CMK (cell line): ENCODE measurements at places on chromosomes 11 and 22.

DNA sequence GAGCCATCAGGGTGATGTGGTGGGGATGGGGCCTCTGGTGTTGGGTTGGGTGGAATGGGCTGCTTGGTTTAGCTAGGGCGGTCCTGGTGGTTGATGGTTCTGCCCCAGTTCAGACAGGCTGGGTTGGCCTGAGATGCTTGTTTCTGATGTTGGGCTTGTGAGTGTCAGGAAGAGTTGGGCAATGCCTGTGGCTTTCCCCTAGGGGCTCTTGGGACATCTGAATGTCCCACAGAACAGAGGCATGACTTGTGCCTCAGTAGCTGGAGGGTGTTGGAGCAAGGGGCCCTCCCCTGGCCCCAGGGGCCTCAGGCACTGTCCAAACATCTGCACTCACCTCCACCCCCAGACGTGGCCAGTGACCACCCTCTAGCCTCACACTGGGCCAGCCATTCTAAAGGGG is 14.0 kb upstream of the CTSD start:
- DNase-seq = no peak

GRCh38 chr11:45089676-45090499 is 56.6 kb upstream of the PRDM11 start:
- no peak for DNase-seq

DNA sequence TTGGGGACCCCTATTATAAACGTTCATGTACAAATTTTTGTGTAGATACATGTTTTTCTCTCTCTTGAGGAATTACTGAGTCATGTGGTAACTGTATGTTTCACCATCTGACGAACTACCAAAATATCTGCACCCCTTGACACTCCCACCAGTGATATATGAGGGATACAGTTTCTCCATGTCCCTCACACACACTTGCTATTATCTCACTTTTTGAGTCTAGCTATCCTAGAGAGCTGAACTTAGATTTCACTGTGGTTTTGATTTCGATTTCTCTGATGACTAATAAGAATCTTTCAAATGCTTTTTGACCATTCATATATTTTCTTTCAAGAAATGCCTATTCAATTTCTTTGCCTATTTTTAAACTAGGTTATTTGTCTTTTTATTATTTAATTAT is 200.2 kb downstream of the PGR start:
- no peak for DNase-seq

GRCh38 chr11:28133146-28133545 is 25.0 kb downstream of the METTL15 start:
- no peak for DNase-seq

GRCh38 chr22:26725012-26725676 is 67.8 kb downstream of the MIAT start:
- no peak for DNase-seq

GRCh38 chr11:27228232-27228905 is 134.6 kb downstream of the CCDC34 start:
- no peak for DNase-seq

DNA sequence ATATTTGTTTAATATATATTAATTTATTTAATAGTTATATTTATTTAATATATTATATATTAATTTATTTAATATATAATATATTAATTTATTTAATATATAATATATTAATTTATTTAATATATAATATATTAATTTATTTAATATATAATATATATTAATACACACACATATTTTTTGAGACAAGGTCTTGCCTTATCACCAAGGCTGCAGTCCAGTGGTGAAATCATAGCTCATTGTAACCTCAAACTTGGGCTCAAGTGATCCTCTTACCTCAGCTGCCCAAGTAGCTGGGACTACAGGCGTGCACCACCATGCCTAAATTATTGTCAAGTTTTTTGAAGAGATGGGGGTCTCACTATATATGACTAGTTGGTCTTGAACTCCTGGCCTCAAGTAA is 51.4 kb upstream of the DDI1 start:
- DNase-seq = no peak

- DNase-seq = no peak
Observed at GRCh38 chr11:36088266-36088972, 144.6 kb downstream of the LDLRAD3 start.

DNA sequence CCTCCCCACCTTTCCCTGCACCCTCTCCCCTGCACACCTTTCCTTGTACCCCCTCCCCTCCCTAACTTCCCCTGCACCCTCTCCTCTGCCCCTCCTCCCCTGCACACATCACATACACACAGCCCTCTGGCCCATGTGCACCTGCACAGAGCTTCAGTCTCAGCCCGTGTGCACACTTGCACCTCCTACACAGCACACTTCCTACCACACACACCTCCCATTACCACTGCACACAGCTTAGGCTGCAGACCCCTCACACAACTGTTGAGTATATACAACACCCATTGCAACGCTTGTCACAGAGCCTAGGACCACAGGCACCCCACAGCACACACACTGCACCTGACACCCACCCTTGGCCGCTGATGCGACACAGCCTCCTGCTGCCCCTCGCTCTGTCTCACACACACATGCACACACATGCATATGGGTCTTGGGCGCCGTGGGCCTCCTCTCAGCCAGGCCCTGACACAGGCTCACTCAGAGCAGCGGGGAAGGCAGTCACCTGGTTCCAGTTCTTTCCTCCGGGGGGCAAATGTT is 411 bp downstream of the SIGIRR start:
- no peak for DNase-seq

DNA sequence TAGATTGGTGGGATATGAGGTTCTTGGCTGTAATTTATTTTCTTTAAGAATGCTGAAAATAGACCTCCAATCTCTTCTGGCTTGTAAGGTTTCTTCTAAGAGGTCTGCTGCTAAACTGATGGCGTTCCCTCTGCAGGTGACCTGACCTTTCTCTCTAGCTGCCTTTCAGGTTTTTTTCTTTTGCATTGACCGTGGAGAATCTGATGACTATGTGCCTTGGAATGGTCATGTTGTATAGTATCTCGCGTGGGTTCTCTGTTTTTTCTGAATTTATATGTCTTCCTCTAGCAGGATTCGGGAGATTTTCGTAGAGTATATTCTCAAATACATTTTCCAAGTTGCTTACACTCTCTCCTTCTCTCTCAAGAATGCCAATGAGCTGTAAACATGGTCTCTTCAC is 122.2 kb downstream of the DDX10 start:
- DNase-seq = no peak

- DNase-seq = no peak
Observed at GRCh38 chr11:117972044-117972443, 14.2 kb upstream of the IL10RA start.

DNA sequence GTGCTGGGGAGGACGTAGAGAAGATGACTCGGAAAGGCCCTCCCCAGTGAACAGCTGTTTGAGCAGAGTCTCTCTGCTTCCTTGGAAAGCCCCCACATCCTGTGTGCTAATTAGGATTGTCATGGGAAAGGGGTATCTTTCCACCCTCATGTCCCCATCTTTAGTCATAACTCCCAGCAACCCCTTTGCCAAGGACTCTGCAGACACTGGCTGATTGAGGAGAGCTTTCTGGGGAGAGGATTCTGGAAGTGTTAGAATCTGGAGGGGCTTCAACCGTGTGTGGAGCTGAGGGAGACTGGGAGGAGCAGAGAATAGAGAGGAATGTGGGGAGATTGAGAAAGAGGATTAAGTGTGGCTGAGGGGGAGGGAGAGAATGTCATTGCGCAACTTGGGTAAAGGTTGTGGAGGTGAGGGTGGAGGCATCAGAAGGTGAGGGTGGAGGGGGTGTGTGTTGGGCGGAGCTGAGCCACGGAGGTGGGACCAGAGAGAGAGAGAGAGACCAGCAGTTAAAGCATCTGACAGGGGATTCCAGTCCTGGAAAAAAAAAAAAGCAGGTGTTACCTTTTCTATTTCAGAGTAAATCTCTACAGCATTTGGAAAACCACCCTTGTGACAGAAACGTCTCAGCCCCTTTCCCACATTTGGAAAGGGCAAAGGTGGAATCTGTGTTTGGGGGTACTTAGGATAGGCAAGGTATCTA is 2.2 kb downstream of the DTX4 start:
- no peak for DNase-seq

DNA sequence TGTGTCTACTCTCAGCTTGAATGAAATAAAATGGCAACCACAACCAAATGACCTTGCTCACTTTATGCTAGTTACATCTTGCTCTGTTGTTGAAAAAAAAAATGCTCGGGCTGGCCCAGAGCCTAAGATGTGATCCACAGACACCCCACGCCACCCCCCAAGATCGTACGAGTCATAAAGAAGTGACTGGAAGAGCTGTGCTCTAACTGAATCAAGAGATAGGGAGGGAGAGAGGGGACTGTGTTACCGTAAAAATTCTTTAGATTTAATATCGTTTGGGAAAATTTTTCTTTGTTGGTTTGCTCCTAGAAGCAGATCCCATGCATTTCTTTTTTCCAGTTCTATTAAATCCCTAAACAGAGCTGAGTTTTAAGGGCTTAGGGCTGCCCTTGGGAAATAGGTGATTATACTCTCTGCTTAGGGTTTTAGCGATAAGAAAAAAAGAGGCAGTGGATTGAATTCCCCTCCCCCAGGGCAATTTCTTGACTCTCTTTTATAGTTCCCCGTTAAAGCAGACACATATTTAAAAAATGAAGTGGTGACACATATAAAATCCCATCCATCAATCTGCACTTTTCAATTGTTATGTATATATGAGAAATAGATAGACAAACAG is 14.5 kb downstream of the MAML2 start:
- DNase-seq = no peak

DNA sequence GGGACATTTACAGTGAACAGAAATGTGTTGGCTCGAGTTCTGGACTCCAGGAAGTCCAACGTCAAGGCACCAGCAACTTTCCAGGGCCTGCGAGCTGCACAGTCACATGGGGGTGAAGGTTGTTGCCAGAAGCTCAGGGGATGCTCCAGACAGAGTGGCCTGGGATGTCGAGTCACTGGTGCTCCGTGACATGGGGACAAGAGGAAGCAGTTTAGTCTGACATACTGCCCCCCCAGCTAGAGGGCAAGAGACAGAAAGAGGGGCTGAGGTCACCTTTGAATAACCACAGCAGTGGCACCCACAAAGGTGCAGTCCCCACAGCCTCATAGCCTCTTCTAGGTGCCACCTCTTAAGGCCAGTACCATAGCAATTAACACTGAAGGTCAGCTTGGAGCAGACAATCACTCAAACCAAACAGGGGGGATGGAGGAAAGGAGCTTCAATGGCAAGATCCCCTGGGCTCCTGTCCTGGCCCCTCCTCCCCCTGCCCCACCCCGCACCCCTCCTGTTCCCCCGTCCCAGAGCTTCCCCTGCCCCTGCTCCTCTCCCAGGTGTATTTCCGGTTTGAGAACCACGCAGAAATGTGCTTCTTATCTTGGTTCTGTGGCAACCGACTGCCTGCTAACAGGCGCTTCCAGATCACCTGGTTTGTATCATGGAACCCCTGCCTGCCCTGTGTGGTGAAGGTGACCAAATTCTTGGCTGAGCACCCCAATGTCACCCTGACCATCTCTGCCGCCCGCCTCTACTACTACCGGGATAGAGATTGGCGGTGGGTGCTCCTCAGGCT is 3.8 kb downstream of the APOBEC3D start:
- DNase-seq = no peak

DNA sequence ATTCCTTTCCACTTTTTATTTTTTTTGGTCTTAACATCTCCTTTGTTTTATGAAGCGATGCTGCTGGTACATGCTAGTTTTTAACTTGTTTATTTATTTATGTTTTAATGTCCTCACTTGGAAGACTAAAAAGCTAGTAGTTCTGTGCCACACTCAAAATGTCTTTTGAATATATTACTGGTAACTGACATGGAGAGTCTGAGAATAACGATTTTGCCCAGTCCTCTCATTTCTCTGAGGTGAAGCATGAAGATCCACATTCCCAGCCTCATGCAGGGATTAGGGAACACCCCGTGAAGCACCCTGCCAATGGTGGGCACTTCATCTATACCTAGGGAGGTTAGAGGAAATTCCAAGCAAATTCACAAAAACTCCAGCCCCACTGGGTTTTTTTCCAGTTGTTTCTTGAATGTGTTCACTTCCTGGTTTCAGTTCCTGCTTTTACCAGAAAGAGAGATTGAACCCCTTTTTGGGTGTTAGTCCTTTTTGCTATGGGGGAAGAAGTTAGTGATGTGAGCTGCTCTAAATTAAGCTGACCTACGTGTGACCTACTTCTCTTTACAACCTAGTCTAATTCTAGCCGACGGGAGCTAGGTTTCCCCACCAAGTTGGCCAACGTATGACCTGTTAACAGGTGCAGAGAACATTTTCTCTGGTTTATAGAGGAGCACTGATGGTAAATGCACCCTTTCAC is 106.1 kb downstream of the SLC1A2 start:
- no peak for DNase-seq

DNA sequence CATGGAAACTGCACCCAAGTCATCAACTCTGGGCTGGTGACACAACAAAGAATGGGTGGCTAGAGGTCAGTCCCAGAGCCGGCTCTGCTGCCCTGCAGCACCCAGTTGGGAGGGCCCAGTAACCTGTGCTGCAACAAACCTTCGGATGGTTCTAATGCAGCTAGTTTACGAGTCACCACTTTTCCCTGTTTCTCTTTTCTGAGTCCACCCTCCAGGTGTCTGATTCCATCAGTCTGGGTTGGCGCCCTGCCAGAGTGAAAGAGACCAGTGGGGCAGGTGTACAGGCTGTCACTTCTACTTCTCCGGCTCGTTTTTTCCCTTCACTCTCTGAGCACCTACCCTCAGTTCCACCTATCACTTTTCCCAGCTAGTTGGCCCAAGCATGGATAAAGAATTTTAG is 572.9 kb downstream of the NTM start:
- no peak for DNase-seq

GRCh38 chr11:34252651-34253050 is 105.2 kb downstream of the ABTB2 start:
- no peak for DNase-seq

- no peak for DNase-seq
Observed at GRCh38 chr11:36600180-36600579, 2.1 kb upstream of the RAG2 start.

DNA sequence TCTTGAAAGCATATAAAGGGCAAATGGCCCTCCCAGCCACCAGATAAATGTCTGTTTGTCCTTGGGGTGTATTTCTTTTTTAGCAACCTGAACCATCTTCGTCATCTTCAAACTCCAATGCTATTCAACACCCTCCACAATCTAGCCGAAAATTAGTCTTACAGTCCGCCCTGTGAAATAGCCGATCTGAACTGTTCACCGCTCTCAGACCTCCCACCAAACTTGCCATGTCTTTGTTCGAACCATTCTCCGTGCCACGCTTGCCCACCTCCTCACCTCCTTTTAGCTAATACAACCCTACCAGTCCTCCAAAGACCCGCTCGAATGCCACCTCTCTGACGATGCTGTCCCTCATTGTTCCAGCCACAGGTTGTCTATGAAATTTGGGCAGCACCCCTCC is 46.0 kb downstream of the SC5D start:
- DNase-seq = no peak

GRCh38 chr11:126544108-126545056 is 188.9 kb downstream of the ST3GAL4 start:
- DNase-seq = no peak
